ENCODE measurements at places on chromosomes 7 and 10.
A peak's percentile ranks its signal among the peaks of the same experiment; 100 is the strongest.

DNA sequence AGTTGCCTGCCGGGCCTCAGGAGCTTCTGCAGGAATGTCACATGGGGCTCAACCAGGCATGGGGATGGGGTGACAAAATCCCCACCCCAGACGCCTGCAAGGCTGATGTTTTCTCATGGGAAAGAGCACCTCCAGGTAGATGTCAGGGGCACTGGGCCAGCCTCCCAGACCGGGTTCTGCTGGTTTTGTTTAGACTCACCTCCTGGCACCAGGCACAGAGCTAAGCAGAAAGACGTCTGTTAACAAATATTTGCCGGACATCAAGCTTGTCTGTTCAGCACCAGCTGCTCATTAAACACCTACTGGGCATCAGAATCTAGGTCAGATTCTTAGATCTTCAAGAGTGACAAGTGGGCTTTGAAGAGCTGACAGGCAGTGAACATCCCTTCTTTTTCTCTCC, 34.9 kb upstream of the TCERG1L start:
- DNase-seq, result no peak
- no peak overlapping the region for H3K4me3 ChIP-seq
- H3K27me3 ChIP-seq, result no peaks in the 10 kb centered on the region
- H3K36me3 ChIP-seq, result no peaks in the 10 kb centered on the region
- no peak overlapping the region for H3K27ac ChIP-seq

- no peak for DNase-seq
- H3K36me3 ChIP-seq, result no peaks in the 10 kb centered on the region
- H3K27ac ChIP-seq, result no peak overlapping the region
- H3K4me1 ChIP-seq, result no peaks in the 10 kb centered on the region
Measured at GRCh38 chr10:1309617-1310270, 253.6 kb downstream of the WDR37 start.

- H3K36me3 ChIP-seq, result no peaks in the 10 kb centered on the region
- DNase-seq, result no peak
- H3K27ac ChIP-seq, result no peak overlapping the region
- no peak overlapping the region for H3K4me3 ChIP-seq
- no peaks in the 10 kb centered on the region for H3K27me3 ChIP-seq
- H3K4me1 ChIP-seq, result no peaks in the 10 kb centered on the region
Measured at GRCh38 chr7:27714831-27715444, 25.0 kb upstream of the TAX1BP1 start.

GRCh38 chr10:108521827-108522492, 1357.5 kb upstream of the SORCS1 start:
- peak; percentile 10 for DNase-seq
- H3K4me3 ChIP-seq, result no peak overlapping the region
- H3K36me3 ChIP-seq, result no peaks in the 10 kb centered on the region
- H3K27ac ChIP-seq, result peak overlapping the region; percentile 51
- H3K27me3 ChIP-seq, result no peaks in the 10 kb centered on the region

GRCh38 chr10:63480237-63480636, 14.5 kb upstream of the JMJD1C start:
- H3K4me3 ChIP-seq, result no peak overlapping the region
- no peaks in the 10 kb centered on the region for H3K36me3 ChIP-seq
- no peaks in the 10 kb centered on the region for H3K27me3 ChIP-seq
- no peak overlapping the region for H3K27ac ChIP-seq
- DNase-seq, result no peak
- no peaks in the 10 kb centered on the region for H3K4me1 ChIP-seq
